NCI-H2081 (cell line): ENCODE measurements at places on chromosomes 2 and 18.
A peak's percentile ranks its signal among the peaks of the same experiment; 100 is the strongest.

DNA sequence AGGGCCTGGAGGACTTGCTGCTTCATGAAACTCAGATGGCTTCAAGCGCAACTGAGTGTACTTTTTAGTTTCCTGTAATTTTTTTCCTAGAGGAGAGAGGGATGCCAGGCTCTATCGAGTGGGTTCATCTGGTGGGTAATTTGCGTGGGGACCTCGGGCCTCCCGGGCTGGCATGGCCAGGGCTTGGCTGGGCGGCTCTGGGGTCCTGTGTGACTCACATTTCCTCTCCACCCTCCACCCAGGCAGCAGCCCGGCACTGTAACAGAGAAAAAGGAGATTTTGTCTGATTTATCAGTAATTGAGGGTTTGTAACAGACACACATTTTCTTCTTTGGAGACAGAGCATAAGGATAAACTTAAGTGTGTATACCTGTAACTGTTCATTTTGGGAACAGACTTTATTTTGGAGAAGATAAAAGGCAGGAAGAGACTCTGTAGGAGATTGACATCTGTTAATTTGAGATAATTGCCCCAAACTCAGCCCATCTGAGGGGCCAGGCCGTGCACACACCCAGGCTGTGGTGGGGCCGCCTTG, 64.3 kb downstream of the NFATC1 start:
- DNase-seq, result no peak

GRCh38 chr2:98696200-98696599, 34.7 kb downstream of the MGAT4A start:
- no peak for DNase-seq

- no peak for DNase-seq
Observed at GRCh38 chr2:96549967-96550786, 13.6 kb downstream of the ARID5A start.

GRCh38 chr2:38947241-38948239, 57.9 kb downstream of the ARHGEF33 start:
- peak; percentile 85 for DNase-seq

GRCh38 chr2:119465687-119466086, 34.0 kb downstream of the TMEM37 start:
- DNase-seq, result no peak

DNA sequence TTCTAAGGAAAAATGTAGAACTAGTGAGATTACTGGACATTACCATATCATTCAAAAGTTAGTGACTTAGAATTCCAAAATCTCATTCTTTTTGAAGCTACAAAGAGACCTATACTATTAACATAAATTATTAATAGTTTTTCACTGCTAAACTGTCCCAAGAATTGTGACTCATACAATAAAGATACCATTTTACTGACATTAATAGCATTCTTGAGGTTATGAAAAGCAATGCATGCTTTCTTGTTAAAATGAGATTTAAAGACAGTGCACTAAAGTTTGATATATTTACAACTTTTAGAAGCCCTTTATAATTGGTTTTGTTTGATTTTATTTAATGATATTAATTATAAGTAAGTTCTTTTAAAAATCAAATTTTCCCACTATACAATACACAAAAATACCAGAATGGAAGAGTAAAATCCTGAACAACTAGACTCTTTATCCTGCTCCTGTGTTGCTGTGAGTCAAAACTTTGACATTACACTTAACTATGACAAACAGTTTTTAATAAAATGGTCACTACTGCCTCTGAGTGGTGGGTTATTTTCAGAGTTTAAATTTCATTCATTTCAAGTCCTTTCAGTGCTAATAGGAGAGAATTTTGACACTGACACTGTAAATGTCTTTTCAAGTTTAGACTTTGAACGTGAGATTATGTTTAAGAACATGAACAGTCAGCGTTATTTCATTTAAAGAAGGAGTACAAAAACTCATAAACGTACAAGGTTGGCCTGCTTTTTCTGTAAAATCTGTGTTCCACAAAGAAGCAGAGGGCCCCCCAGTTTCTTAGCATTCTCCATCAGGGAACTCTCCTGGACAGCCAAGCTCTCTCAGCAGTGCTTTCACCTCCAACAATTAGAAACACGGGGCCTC, 54.5 kb downstream of the FAM124B start:
- no peak for DNase-seq
